ENCODE measurements at places on chromosomes 11 and 22. TPM values are rescaled to one million over a fixed set of nuclear protein-coding genes. Genes with fewer than 3 reads are reported as not detected.
A peak's percentile ranks its signal among the peaks of the same experiment; 100 is the strongest.

- peaks cover 24% of the 10 kb centered on the region for H3K4me1 ChIP-seq
- H3K27ac ChIP-seq = no peak overlapping the region
- H3K27me3 ChIP-seq = no peaks in the 10 kb centered on the region
- H3K4me3 ChIP-seq = no peak overlapping the region
- no peak for DNase-seq
Observed at GRCh38 chr11:894575-895201, 15.9 kb downstream of the CHID1 start.

DNA sequence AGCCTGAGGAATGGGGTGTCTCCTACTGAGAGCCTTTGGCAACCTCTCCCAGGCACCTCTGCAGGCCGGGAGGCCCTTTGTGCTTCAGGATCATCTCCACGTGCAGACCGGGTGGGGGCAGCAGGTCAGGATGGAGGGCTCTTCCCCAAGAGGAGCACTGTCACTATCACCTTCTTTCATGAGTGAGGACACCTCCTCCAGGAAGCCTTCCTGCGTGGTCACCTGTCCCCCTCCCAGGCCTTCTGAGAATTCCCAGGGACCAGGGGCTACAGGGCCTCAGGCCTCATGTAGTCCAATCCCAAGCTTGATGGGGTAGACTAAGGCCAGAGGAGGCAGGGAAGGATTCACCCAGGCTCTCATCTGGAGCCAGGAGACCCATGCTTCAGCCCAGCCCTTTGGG is 57.6 kb downstream of the PDE2A start:
- H3K4me1 ChIP-seq = peaks cover 11% of the 10 kb centered on the region
- no peaks in the 10 kb centered on the region for H3K27me3 ChIP-seq
- no peak for DNase-seq
- H3K36me3 ChIP-seq = no peaks in the 10 kb centered on the region

DNA sequence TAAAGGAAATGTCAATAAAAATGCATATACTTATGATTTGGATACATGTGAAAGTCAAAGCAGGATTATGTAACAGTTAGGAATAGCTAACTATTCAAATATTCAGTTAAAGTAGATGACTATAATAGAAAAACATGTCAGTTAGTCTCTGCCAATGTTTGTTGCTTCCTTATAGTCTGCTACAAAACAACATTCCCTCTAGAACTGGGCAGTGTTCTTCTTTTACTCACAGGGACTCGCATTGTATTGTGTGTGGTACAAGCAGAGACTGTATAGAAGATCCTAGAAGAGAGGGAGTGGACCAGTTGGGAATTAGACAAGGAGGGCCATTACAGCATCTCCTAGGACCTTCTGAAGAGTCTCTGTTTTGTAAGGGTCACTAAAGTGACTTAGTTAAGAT is 10.6 kb downstream of the ACAT1 start:
- no peak for DNase-seq
- no peak overlapping the region for H3K4me3 ChIP-seq
- no peaks in the 10 kb centered on the region for H3K27me3 ChIP-seq
- H3K4me1 ChIP-seq = no peaks in the 10 kb centered on the region

DNA sequence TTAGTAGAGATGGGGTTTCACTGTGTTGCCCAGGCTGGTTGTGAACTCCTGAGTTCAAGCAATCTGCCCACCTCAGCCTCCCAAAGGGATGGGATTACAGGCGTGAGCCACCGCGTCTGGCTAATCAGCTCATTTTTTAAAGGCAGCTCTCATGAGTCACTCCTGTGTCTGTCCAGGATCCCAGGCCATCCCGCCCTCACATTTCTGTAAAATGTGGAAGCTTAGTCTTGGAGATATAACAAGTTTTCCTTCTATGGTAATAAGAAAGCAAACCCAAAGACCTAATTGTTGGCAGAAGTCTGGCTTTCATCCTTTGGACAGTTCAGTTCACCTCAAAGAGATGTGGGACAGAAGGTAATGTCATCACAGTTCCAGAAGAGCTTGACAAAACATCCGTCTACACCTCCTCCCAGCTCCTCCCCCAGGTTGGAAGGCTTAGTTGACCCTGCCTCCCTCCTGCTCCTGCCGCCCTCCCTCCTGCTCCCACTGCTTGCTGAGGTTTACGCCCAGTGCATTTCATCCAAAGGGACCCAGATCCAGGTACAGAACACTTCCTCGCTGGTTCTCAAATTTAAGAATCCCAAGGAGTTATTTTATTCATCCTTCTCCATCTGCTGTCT is 6.4 kb downstream of the DRD2 start:
- H3K27ac ChIP-seq = no peak overlapping the region
- DNase-seq = no peak
- H3K4me3 ChIP-seq = no peak overlapping the region
- peaks cover 15% of the 10 kb centered on the region for H3K4me1 ChIP-seq
- H3K36me3 ChIP-seq = no peaks in the 10 kb centered on the region

- H3K4me1 ChIP-seq = no peaks in the 10 kb centered on the region
- H3K36me3 ChIP-seq = peaks cover 19% of the 10 kb centered on the region
- no peaks in the 10 kb centered on the region for H3K27me3 ChIP-seq
Observed at GRCh38 chr11:71446942-71447688, 1.1 kb downstream of the DHCR7 start.

DNA sequence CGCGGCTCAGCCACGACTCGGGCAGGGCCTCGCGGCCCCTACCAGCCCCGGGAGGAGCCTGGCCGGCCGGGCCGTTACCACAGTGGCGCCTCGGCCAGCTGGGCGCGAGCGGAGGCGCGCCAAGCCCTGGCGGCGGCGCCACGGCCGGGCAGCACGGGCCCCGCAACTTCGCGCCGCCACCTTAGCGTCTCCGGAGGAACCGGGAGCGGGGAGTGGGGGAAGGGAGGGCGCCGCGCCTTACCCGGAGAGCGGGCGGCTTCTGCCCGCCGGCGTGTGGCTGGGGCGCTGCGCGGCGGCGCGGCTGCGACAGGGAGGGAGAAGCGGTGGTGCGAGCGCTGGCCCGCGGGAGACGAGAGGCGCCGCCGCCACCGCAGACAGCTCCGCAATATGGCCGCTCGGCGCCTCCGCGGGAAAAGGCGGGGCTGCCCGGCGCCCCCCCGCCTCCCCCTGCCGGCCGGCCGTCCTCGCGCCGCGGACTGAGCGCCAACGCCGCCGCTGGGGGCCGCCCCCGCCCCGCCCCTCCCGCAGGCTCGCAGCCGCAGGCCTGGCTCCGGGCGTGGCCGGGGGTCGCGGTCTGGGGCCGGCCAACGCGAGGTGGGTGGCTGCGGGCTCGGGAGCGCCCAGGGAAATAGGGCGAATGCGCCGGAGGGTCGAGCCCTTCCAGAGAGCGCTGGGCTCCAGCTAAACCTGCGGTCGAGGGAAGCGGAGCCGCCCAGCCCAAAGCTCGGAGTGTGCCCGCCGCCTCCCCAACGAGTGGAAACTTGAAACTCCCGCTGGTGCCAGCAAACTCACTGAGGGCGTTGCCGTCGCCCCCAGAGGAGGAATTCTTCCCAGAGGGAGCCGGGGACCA is at the start of gene RDX:
TSS of gene RDX (minus strand) at position 389 of the 850 bp plus-strand sequence. CDS start 16,922 bp downstream, outside the sequence.
- peak within 1 kb of the TSS; percentile 97 for H3K27ac ChIP-seq
- H3K27me3 ChIP-seq = no peaks in the 10 kb centered on the region
- H3K36me3 ChIP-seq = no peaks in the 10 kb centered on the region

DNA sequence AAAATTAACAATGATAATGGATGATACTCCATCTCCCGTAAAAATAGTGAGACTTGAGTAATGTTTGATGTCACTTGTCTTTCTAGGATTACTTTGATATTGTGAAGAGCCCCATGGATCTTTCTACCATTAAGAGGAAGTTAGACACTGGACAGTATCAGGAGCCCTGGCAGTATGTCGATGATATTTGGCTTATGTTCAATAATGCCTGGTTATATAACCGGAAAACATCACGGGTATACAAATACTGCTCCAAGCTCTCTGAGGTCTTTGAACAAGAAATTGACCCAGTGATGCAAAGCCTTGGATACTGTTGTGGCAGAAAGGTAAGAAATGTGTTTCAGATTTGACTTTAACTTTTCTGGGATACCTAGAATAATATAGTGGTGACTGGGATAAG is 48.0 kb upstream of the L3MBTL2 start:
- DNase-seq = no peak
- peaks cover 83% of the 10 kb centered on the region for H3K36me3 ChIP-seq
- no peaks in the 10 kb centered on the region for H3K27me3 ChIP-seq
- H3K4me1 ChIP-seq = no peaks in the 10 kb centered on the region
- H3K27ac ChIP-seq = no peak overlapping the region

DNA sequence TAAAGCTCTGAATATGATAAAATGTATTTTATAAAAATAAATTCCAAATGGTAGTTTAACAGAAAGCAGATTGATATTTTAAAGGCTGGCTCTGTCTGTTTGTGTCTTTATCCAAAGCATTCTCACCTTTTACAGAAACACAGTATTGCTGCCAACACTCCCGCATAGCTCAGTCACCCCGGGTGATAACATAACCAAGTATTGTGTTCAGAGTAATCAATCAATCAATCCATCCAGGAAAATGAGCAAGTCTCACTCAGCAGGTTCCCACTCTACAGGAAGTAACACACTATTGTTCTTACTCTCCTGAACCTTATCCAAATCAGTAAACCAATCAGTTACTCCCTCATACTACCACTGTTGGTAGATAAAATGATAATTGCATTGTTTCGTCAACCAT is 203.4 kb downstream of the LRRC4C start:
- no peak overlapping the region for H3K27ac ChIP-seq
- DNase-seq = no peak
- H3K4me3 ChIP-seq = no peak overlapping the region
- H3K36me3 ChIP-seq = no peaks in the 10 kb centered on the region

GRCh38 chr22:46451741-46452140 is 85.7 kb downstream of the CELSR1 start:
- no peak overlapping the region for H3K27ac ChIP-seq
- no peak overlapping the region for H3K4me3 ChIP-seq
- no peaks in the 10 kb centered on the region for H3K4me1 ChIP-seq
- no peak for DNase-seq
- H3K27me3 ChIP-seq = peaks cover 20% of the 10 kb centered on the region

GRCh38 chr11:114296605-114297372 is 590 bp downstream of the NNMT start:
- peaks cover 38% of the 10 kb centered on the region for H3K4me1 ChIP-seq
- H3K27me3 ChIP-seq = no peaks in the 10 kb centered on the region
- H3K4me3 ChIP-seq = peak overlapping the region; percentile 65
- H3K27ac ChIP-seq = peak overlapping the region; percentile 97

GRCh38 chr11:42462558-42463310 is 849.1 kb upstream of the API5 start:
- H3K27me3 ChIP-seq = no peaks in the 10 kb centered on the region
- no peak for DNase-seq
- H3K27ac ChIP-seq = no peak overlapping the region
- 0 out of 2 replicates have a peak, but pooled peaks cover 3% of the 10 kb centered on the region for H3K4me1 ChIP-seq
- H3K36me3 ChIP-seq = no peaks in the 10 kb centered on the region

DNA sequence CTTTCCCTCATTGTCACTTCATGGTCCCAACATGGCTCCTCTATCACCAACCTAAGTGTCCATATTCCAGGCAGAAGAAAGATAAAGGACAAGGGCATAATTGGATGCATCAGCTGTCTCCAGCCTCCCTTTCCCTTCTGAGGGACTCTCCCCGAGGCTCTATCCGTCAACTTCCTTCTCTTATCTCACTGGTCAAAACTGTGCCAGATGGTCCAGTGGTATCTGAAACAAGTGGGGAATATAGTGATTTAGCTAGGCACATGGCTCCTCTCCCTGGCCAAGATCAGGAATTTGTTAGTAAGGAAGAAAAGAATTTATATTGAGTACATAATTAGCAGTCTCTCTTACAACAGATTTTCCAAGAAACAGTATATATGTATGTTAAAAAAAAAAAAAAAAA is 12.6 kb upstream of the SPON1 start:
- H3K4me1 ChIP-seq = no peaks in the 10 kb centered on the region
- no peak overlapping the region for H3K4me3 ChIP-seq
- no peaks in the 10 kb centered on the region for H3K36me3 ChIP-seq
- H3K27me3 ChIP-seq = peaks cover 2% of the 10 kb centered on the region

DNA sequence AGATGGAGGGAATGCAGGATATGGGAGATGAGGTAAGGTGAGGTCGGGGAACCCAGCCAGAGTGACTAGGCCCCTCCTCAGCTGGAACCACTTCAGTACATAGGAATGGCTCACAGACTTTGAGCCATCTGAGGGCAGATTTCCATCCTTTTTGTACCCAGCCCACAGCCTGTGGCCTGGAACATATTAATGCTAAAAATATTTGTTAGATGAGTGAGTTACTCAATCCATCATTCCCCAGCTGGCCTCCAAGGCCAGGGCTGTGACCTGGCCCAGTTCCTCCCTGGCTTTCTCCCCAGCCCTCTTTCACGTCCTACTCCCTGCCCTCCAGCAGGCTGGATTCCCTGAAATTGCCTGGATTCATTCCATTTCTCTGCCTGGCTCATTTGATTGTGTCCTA is 57.2 kb upstream of the PRDM11 start:
- H3K36me3 ChIP-seq = no peaks in the 10 kb centered on the region
- no peaks in the 10 kb centered on the region for H3K4me1 ChIP-seq
- peaks cover 55% of the 10 kb centered on the region for H3K27me3 ChIP-seq
- no peak overlapping the region for H3K4me3 ChIP-seq

DNA sequence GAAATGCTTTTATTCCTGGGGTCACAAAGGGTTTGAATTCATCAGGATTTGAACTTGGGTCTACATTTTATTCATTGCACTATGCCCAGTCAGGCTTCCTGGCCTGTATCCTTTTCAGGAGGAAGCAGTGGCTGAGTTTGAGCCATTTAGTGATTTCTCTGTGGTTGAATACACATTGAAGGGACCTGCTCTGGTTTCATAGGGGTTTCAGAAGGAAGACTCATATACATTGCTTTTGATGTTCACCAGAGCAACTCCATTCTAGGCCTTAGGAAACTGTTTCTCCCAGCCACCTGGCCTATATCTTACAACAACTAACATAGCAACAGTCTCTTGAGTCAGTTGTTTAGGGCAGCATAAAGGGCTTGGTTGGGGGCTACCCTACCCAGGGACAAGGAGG is 165.7 kb downstream of the INSC start:
- H3K27ac ChIP-seq = no peak overlapping the region
- H3K4me1 ChIP-seq = no peaks in the 10 kb centered on the region
- H3K27me3 ChIP-seq = no peaks in the 10 kb centered on the region
- no peaks in the 10 kb centered on the region for H3K36me3 ChIP-seq
- H3K4me3 ChIP-seq = no peak overlapping the region

Gene ADORA2A
- 8.7 TPM for total RNA-seq

Gene CDC42BPG
- 0.03 TPM for total RNA-seq

Gene CARD10
- total RNA-seq = 30.9 TPM

Gene OLFML1
- total RNA-seq = not detected

Gene BRSK2
- not detected for total RNA-seq

Gene TPCN2
- total RNA-seq = 5.5 TPM

Gene CNTF
- total RNA-seq = 1.6 TPM

Gene NLRP6
- not detected for total RNA-seq

Gene MRGPRF
- total RNA-seq = 0.51 TPM

Measured in SJCRH30 (cell line).